ENCODE measurements at places on chromosomes 5 and 9.
A peak's percentile ranks its signal among the peaks of the same experiment; 100 is the strongest.

GRCh38 chr5:132281856-132282614 is 12.2 kb upstream of the SLC22A4 start:
- no peak for DNase-seq

- DNase-seq = peak; percentile 35
Measured at GRCh38 chr5:108747774-108748400, at the start of gene FER. Gene FER, plus strand, starts transcription at chr5:108747897. Its CDS starts 50,286 bp downstream, at chr5:108798183.

DNA sequence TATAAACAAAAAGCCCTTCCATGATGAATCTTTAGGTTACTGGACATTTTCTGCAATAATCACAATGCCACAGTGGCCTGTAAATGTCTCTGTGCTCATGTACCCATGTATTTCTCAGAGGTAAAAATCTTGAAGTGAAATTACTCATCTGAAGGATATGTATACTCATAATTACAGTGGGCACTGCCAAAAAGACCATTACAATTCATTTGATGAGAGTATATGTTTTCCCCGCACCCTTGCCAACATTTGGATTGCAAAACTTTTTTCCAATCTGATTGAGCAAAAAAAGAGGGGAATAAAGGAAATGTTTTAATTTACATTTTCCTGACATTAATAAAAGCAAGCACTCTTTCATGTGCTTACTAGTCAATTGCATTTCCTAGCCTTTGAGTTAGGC is 110.5 kb downstream of the EPB41L4A start:
- no peak for DNase-seq

GRCh38 chr5:157049605-157050004 is 9.3 kb downstream of the HAVCR1 start:
- no peak for DNase-seq

- DNase-seq = no peak
Measured at GRCh38 chr5:35478856-35479682, 138.6 kb upstream of the SPEF2 start.
